ENCODE measurements at places on chromosomes 12 and 14.

DNA sequence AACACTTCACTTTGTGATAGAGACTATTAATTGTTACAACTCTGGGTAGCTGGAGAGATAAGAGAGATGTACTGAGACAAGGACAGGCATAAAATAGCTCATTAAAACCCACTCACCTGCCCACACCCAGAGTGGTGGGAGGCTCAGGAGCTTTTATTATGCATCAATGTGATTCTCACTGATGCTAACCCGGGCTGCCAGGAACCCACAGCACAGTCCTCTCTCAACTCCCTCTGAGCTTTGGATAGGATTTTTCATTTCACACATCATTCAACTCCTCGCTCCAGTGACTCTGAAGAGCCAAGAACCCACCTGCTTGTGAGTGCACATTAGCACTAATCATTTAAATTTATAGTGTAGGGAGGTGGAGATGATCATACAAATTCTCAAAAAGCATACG lies 827.9 kb downstream of the FLRT2 start:
- no peak for DNase-seq

DNA sequence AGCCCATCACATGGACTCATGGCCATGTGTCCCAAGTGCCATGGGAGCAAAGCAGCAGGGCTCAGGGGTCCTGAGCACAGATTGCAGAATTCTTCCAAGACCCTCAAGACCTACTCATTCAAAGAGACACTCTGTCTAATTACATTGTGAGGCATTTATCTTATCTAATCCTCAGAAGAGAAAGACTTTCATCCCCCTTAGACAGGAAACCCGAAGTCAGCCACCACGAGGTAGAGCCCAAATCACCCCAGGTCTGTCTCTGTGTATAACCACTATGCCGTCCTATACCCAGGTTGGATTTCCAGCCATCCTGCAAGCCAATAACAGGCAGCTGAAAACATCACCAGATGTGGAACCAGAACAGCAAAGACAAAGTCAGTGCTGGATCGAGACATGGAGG lies 8.9 kb upstream of the BCL11B start:
- DNase-seq = no peak

DNA sequence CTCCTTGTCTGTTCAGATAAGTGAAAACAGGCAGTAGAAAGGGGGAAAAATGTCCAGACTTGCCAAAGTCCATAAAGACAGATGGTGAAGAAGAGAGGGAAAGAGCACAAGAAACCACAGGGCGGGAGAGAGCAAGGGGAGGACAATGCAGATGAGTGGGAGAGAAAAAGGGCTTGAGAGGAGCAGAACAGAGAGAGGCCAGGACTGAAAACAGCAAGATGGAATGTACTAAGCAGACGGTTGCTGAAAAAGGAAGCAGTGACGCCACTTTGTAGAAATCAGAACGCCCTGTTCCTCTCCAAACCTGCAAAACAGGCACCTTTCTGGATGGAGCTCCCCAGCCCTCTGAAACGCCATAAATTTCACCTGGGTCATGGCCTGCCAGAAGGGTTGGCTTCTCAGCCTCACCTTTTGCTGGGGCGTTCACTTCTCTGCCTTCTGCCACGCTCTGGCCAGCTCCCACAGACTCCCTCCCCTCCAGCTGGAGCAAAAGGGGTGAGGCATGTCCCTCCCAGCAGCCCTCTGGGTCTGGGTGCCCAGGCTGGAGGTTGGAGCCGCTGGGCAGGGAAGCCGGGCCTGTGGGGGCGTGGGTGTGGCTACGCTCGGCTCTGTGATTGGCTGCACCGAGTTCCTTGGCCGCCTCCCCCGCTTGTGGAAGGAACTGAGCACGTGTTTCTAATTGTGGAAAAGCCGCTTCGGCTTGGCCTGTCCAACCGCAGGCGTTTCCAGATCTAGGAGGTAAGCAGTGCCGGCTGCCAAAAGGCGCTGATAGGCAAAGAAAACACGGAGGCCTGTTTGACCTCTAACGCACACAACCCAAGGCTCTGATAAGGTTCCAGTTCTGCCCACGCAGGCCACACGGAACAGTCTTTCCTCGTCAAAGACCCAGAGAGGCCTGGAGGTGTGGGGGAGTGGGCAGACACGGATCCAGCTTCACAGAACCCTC lies 29.3 kb downstream of the SLC7A8 start:
- no peak for DNase-seq

- DNase-seq = no peak
These were observed 855.6 kb upstream of the TMEM132C start for GRCh38 chr12:127411166-127411915.

GRCh38 chr12:92065639-92066038 lies 80.0 kb downstream of the BTG1 start:
- no peak for DNase-seq

GRCh38 chr14:93430315-93431035 lies at the start of gene UNC79:
TSS of gene UNC79 (plus strand) at chr14:93430939. CDS start at chr14:93431030, 91 bp downstream.
- no peak for DNase-seq

DNA sequence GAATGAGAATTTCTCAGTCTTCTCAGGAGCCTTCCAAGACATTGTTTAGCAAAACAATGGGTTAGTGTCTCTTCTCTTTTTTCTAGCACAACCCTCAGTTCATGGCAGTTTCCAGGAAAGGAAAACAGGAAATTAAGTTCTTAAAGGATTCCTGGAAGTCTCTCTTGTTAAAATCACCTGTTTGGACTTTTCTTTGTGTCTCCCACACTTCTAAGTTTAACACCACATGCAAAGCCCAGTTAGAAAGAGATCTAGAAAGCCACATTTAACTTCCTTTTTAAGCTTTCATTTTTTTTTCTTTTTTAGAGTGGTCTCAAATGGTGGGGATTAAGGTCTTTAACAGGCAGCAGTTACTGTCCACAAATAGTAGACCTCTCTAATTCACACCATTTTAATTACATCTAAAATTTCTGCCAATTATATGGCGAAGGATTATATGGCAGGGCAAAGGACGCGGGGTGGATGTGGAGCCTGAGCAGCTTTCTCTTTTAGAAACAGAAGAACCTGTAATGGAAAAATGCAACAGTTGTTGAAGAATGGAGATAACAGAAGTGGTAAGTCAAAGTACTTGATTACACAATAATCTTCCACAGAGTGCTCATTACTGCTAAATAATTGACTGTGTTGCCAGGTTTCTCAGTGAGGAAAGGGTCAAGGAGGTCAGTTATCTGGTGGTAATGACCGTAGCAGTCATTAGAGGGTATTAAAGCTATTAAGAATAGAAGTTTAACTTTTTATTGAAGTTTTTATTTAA lies 298.6 kb downstream of the AKAP6 start:
- DNase-seq = no peak

- DNase-seq = no peak
These were observed 2.7 kb downstream of the JAG2 start for GRCh38 chr14:105165761-105166485.

DNA sequence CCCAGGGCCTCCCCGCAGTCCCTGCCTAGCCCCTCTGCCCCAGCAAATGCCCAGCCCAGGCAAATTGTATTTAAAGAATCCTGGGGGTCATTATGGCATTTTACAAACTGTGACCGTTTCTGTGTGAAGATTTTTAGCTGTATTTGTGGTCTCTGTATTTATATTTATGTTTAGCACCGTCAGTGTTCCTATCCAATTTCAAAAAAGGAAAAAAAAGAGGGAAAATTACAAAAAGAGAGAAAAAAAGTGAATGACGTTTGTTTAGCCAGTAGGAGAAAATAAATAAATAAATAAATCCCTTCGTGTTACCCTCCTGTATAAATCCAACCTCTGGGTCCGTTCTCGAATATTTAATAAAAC lies 2.2 kb downstream of the HOXC6 start:
- no peak for DNase-seq

DNA sequence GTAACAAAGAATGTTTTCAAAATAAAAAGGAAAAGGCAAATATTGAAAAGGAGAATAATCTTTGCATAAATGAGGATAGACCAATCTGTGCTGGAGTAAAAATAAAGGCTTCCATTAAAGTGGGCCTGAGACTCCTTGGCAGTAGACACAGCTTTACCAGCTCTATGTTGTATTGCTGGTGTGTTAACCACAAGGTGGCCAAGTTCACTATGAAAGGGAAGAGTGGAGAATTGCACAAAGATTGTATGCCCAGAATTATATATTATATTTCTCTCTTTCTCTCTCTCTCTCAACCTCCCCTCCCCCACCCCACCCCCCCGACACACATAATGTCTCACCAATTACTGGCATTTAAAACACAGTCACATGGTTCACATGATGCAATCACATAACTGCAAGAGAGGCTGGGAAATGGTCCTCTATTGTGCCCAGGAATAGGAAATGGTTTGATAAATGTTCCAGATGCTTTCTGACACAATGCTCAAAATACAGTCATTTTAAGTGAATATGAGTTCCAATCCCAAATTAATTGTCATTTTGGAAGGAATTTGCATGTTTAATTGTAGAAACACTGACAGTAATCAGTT lies 222.6 kb upstream of the SYT1 start:
- peak; percentile 4 for DNase-seq

- no peak for DNase-seq
These were observed 577.7 kb downstream of the SLC16A7 start for GRCh38 chr12:60173224-60174170.

DNA sequence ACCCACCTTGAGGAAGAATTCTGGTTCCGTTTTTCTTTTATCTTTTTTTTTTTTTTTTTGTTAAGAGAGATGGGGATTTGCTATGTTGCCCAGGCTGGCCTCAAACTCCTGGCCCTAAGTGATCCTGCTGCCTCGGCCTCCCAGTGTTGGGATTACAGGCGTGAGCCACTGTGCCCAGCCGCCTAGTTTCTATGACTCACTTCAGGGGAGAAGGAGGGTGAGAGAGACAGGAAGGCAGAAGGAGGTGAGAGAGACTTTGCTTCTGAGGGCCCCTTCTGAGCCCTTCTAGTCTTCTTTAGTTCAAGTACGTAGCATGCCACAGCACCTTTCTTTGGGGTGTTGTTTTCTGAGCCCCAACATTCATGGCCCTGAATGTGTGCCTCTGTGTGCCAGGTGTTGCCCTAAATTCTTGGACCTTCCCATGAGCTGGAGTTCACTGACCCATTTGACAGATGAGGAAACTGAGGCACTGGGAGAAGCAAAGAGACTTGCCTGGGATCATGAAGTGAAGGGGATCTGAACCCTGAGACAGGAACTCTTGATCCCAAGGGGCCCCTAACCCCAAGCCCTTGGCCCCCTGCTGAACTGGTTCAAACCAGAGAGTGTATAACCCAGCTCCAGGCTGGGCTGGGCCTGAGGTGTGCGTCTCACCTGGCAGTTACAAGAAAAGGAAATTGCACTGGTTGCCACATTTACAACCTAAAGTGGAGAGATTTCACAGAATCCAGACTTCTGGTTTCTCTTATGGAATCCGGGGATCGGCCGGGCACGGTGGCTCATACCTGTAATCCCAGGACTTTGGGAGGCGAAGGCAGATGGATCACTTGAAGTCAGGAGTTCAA lies 20.8 kb downstream of the SH2B3 start:
- peak; percentile 47 for DNase-seq

DNA sequence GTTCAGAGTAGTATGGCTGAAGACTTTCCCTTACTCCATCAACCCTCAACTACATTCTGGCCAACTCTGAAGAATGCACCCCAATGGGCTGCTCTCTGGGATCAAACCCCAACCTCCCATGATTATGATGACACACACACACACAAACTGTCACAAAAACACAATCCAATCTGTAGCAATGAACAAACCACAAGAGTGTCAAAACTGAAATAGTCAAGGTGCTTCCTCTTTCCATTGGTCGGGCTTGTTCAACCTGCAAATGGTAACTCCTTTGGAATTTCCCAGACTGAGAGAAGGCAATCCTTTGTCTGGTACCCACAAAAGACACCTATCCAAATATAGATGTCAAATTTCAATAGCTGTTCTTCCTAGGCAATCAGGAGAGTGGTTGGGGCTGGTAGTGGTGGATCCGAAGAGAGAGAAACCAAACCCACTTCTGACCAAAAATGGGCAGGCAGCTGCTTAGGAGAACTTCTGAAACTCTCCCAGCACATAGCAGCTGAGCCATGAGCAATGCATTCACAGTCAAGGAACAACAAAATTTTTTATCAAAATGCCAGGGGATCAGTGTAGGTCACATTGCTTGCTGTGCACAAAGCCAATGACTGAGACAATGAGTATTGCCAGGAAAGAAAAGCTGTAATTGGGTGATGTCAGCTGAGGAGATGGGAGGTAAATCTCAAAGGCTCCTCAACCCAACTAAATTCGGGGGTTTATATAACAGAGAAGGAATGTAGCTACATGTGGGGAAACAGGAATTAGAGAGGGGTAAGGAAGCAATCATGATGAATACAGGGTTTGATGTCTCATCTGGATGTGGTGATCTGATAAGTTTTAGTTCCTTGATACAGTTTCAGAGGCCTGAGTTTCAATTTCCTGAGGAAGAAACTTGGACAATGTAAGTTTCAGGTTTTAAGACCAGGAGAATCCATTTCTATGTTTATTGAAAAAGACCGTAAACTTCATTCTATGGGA lies 191.4 kb downstream of the KITLG start:
- DNase-seq = no peak

GRCh38 chr12:50672158-50672557 lies 91.7 kb upstream of the ATF1 start:
- no peak for DNase-seq

- no peak for DNase-seq
These were observed 29.2 kb downstream of the GNS start for GRCh38 chr12:64729909-64730587.

DNA sequence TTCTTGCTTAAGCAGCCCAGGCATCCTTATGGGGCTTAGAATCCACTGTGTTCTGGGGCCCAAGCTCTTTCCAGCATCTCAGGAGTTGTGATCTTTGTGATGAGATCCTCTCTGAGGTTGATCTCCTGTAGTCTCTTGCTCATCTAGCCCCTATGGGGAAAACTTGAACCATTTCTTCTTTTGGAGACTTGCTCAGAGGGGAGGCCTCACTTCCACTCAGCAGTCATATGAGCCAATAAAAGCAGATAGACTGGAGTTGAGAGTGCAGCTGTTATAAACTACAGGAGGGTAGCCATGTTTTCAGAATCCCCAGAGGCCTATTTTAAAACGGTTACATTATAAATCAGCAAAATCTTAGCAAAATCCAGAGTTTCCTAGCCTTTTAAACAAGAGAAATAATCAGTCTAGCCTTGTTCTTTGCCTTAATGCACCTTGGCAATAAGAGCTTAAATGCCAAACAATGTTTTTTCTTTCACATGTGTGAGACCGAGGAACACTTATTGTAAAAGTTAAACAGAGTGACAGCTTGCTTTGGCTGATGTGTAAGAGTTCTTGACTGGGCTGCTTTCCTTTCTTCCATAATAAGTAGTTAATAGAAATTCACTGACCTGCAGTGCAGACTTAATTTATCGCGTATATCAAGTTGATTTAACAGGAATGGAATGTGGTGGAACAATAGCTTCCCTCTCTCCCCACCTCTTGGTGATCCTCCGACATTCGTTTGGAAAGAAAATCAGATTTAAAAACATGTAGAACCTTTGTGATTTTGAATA lies 168.3 kb downstream of the NEDD1 start:
- no peak for DNase-seq

- DNase-seq = no peak
These were observed 22.4 kb downstream of the MAPK1IP1L start for GRCh38 chr14:55073856-55074255.

GRCh38 chr14:88209273-88209672 lies 113.8 kb downstream of the KCNK10 start:
- DNase-seq = no peak

DNA sequence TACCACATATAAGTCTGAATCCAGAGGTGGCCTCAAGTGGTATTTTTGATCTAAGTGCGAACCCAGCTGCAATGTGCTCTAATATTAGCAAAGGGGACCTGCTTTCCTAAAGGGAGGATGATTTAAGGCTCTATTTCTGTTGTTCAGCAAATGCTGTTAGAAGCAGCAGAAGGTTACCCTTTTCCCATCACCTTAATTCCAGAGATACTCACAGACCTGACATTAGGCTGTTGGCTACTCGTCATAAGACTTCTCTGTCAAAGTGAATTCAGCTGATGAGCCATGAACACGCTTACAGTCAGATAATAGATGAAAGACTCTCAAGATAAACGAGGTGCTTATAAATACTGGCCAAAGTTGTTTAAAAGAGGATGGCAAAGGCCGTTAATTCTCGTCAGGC lies 308.7 kb upstream of the DDHD1 start:
- no peak for DNase-seq
